ENCODE measurements at places on chromosomes 3 and 15.
A peak's percentile ranks its signal among the peaks of the same experiment; 100 is the strongest.

- DNase-seq, result no peak
These were observed 623.8 kb downstream of the FOXP1 start for GRCh38 chr3:70959506-70960291.

DNA sequence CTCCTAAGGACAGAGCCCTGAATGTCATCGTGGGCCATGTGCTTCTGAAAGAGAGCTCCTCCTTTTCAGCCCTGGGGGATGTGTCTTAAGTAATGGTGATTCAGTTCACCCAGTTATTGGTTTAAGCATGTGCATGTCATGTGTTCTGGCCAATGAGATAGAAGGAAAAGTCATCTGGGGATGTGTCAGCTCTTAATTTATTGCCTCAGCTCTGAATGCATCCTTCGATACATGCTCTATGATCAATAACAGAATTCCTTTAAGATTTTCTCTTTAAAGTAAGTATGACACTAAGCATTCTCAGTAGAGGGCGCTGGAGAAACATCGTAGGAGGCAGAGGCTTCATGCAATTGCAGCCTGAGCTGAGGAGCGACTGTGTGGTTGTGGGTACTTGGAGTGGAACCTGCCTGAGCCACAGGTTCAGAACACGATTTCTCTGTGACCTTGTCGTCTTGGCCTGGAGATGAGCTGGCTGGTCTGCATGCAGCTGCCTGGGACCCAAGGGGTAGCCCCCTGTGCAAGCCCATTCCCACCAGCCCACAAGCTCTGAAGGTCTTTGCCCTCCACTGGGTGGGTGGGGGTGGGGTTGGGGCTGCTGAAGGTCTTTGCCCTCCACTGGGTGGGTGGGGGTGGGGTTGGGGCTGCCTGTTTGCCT, 69.5 kb downstream of the C3orf38 start:
- DNase-seq, result peak; percentile 76

GRCh38 chr3:64080616-64081234, 57.4 kb upstream of the PSMD6 start:
- no peak for DNase-seq

DNA sequence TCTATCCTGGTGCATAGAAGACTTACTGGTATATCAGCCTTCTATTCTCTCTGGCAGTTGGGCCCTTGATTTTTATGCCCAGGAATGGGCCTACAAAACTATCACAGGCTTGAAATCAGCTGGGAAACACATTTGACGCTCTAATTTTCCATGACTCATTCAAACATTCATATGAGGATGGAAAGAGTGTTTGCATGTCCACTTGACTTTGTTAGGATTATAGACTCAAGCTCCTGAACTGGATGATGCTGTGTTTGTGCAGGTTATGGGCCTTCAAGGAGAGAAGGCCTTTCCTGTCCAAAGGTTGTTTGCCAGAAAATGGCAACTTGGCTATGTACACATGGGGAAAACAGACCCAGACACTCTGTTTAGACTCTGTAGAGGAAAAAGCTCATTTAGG, 219.9 kb downstream of the GAP43 start:
- no peak for DNase-seq

GRCh38 chr3:18723206-18723810, 298.2 kb upstream of the SATB1 start:
- DNase-seq, result no peak

DNA sequence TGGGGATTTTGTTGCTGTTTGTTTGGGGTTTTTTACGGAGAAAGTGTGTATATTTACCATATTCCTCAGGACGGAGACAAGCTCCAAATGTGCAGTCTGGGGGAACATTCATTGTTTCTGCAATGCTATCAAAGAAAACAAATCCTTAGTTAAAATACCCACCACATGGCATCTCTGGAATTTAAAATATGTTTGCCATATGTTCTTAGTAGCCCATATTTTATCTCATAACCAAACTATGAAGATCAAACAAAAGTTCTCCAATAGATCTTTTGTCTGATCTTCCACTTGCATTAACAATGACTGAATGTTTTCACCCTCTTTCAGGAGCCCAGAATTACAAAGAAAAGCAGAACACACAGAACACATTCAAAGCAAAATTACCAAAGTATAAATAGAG, 35.3 kb downstream of the EFHB start:
- no peak for DNase-seq

DNA sequence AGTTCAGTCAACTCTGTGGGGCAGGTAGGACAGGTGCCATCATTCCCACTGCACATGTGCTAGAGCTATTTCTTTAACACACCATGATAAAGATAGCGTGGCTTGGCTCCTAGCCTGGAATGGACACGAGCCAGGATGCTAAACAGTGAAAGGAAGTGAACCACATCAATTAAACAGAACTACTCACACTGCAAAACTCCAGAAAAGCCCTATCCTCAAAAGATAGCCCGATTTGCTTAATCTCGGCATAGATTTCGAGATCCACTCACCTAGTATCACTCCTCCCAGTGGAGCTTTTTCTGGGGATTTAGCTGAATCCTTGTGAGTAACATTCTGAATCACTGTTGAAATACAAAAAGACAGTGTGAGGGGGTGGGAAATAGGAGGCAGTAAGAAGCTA, 118.0 kb downstream of the ABI3BP start:
- peak; percentile 73 for DNase-seq

DNA sequence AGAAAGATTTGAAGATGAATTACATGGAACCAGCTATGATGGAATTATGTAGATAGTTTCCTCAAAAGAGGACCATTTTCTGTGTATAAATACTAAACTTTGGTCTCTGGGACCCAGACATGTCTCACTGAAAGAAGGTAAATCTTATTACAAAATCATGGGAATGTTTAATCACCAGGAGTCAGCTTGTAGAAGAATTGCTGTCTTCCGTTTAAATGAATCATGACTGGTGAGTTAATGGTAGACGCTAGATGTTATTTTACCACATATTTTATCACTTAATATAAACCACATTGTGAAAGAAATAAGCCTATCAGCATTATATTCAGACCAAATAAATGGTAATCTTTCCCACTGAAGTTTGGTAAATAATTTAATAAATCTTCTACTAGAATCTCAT, 322.3 kb upstream of the SUCLG2 start:
- no peak for DNase-seq
